ENCODE measurements at places on chromosomes 3 and 15. TPM values are rescaled to one million over a fixed set of nuclear protein-coding genes. Genes with fewer than 3 reads are reported as not detected.
A peak's percentile ranks its signal among the peaks of the same experiment; 100 is the strongest.

GRCh38 chr3:186886202-186886981 is 43.9 kb downstream of the ADIPOQ start:
- no peak for DNase-seq

DNA sequence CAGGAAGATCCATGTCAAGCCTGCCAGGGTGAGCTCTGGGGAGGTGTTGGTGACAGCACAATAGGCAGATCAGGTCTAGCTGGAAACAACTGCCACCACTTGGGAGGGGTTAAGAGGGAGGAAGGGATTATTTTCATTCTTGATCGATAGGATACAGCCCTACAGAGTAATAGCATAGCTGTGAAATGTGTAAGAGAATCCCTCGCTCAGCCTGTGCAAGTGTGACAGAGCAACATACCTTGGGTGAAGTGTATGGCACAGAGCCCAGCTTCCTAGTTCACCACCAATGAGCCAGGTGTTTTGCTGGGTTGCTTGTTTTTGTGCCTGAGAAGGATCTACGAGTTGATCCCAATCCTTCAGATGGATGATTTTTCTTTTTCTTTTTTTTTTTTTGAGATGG is 9.2 kb upstream of the DCUN1D1 start:
- no peak for DNase-seq

- no peak for DNase-seq
Measured at GRCh38 chr15:38809621-38810020, 245.0 kb upstream of the RASGRP1 start.

DNA sequence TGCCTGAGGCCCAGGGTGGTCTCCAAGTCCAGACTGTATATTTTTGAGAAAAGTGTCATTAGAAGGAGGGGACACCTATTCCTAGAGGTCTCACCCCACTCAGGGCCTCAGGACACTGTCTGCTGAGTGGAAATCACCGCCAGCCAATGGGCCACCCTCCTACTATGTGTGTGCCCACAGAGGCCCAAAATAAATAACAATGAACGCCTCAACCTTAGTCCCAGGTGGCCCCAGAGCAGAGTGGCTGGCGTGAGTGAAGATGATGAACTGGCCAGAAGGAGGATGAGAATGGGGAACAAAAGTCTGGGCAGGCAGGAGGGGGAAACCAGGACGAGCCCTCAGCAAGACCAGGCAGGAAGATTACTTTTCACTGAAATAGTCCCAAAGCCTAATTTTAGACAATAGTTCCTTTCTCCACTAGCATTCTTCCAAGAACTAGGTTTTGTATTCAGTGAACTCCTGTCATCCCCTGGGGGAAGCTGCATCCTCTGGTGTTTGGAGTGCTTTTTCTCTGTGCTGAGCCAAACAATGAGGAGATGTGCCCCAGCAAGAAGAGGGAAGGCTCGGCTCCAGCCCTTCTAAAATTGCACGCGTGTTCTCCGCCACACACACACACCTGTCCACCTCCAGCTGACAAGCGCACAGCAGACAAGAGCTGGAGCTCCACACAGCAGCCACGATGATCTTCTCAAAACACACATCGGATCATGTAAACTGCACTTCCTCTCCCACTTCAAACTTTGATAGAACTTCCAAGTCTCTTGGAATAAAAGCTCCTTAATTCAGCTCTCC is 72.2 kb downstream of the ADCY5 start:
- no peak for DNase-seq

DNA sequence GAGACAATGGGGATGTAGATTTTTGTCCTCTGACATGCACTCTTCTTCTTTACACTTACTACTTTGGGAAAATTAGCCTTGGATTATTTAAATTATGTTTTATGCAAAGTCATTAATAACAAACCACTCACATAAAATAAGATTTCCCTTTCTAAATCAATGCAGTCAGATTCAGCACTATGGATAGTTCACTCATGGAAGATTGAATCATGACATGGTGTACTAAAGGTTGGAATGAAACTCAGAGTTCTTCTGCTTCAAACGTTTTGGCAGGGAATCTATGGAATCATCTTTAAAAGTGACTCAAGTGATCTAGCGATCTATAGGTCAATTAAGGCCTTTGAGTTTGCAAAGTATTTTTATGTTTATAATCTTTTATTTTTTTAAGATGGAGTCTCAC is 154.3 kb downstream of the KCNMB2 start:
- no peak for DNase-seq

DNA sequence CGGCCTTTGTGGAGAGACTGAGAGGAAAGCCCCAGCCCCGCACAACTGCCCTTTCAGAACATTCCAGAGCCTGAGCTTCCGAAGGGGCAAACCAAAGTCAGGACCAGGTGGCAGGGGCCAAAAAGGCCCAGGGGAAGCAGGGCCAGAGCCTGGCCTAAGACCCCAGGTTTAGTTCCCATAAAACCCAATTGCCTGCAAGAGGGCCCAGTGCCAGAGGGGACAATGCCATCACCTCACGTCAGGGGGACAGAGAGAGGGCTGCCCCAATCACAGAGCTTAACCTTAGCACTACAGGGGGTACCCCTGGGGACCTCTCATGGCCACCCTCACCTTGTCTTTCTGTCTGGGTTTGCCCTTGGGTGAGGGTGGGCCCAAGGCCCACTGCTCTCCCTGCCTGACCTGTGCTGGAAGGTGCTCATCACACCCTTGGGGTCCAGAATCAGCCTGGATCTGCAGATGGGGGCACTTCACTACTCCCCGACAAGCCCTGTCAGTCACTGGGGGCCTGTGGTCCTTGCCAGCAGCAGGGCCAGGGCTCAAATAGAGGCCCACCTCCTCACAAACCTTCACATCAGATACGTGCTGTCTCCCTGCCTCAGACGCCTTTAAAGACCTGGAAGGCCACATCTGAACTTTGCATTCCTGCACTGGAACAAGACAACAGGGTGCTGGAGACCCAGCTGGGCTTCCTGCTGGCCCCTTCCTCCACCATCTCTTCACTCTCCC is 3.8 kb downstream of the CALML4 start:
- DNase-seq: no peak

DNA sequence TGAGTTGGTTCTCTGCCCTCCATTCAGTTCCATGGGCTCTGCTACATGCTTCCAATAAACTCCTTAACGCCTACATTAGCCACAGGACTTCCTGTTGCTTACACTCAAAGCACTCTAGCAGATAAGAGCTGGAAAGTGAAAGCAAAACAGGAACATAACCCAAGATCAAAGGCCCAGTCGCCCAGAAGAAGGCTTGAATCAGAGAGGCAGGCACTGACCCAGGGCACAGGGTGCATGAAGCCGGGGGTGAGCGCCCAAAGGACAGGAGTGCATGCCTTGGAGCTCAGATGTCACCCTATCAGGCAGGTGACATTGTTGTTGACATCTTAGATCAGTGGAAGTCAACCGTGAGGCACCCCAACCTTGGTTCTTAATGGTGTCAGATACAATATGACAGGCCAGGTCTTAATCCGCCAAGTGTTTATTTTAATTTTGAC is 235.1 kb downstream of the UACA start:
- peak; percentile 52 for DNase-seq

DNA sequence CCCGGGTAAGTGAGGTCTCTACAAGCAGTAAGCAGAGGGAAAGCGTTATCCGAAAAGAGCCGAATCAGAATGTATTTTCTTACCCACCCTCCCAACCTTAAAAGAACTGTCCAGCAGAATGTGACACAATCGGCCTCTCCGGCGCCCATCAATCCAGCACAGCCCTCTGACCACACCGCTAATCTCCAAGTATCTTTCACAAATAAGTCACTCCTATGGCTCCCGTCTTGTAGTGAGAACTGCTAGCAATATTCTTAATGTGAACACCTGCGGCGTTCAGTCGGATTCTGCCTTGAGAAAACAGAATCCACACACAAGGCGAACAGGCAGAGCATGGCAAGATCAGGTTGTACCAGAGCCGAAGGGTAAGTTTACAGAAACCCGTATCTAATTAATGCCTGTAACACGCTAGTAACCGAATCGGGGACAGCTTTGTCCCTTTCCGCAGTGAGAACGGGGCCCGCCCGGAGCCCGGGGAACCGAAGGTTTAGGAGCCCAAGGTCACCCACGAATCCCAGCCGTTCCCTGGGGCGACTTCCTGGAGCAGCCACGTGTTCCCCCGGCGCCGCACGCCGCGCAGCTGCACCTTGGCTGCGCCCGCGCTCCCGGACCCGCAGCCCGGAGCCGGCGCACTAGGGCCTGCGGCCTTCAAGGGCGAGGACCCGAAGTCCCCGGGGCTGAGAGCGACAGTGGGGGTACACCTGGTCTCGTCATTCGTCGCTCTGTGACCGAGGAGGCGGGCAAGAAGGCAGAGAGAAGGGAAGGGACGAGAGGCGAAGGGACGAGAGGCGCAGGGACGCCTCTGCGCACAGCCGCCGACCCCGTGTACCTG is 672 bp downstream of the TFRC start:
- peak; percentile 74 for DNase-seq

GRCh38 chr15:65730549-65731172 is 61.4 kb downstream of the DENND4A start:
- DNase-seq: no peak

DNA sequence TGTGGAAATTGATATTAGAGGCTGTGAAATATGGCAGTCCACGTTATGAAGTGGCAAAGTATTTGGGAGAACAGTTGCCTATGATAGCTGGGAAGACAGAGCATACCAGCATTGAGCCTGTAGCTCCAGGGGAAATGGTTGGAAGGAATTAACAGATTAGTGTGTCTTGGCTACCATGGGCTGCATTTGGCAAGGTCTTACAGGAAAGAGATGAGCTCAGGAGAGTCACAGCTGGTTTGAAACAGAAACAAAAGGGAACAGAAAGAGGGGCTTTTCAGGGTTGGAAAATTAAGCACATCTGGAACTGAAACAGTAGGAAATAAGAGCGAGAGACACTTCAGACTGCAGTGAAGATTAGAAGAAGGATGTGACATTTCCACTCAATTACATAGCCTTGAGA is 141.7 kb downstream of the FBLN2 start:
- no peak for DNase-seq

GRCh38 chr15:81024265-81024872 is 23.6 kb downstream of the TLNRD1 start:
- DNase-seq: no peak

DNA sequence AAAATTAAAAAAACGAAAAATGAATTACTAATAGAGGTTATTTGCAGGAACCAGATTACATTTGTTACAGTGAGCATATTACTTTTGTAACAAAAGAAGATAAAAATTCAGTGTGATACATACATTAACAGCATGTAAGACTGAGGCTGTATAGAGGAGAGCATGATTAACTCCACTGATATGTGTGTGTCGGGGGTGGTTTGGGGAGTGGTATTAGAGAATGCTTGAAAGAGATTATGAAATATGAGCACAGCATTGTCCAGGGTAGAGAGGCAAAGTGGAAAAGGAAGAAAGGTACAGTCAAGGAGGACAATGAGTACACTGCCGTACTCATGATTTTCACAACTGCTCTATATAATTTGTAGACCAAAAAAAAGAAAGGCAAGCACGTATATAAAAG is 62.9 kb upstream of the LRRFIP2 start:
- no peak for DNase-seq

DNA sequence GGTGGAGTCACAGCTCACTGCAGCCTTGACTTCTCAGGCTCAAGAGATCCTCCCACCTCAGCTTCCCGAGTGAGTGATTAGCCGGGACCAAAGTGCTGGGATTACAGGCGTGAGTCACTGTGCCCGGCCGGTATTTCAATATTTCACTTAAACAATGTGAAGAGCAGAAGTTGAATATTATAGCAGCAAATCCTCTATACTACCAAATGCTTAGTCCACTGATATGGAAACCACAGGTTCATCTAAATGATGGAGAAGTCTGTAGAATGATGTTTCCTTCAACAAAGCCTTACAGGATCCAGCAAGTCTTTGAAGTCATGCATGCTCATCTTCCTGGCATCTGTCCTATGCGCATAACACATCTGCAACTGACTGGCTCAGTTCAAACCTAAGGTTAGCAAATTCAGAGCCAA is 20.3 kb upstream of the UACA start:
- DNase-seq: peak; percentile 30

DNA sequence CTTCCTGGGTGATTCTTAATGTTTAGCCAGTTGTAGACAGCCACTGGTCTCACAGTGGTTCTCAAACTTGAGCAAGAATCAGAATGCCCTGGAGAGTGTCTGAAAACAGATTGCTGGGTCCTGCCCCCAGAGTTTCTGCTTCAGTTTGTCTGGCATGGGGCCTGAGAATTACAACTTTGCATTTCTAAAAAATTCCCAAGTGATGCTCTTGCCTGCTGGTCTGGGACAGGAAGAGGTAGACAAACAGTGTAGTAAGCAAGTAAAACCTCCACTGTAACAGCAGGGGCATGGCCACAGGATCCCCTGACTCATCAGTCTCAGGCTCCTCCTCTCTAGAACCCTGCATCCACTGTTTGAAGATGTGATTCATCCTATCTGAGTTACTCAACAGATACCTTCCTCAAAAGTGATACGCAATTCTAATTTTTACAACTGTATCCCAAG is 36.5 kb downstream of the DZIP1L start:
- DNase-seq: no peak

DNA sequence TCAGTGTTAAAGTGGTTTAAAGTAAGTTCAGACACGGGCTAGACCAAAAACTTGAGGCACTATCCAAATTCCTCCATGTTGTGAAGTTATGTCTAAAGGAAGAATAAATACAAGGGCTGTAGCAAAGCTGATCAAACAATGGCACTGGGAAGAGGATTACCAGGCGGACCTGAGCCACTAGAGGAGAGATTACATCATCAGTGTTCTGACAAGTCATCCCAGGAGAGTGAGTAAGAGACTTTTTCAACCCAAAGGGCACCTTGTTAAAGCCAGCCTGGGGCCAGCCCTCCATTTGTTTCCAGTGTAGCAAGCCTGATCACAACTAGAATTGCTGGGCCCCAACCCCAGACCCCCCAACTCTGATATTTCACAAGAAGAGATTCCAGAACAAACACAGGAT is 166.9 kb downstream of the DCLK3 start:
- DNase-seq: no peak

The CLDN16 gene
- not detected for total RNA-seq

The P2RY1 gene
- 18.8 TPM for total RNA-seq

All from mucosa of descending colon (tissue), 3 donors.